ENCODE measurements at places on chromosomes 7 and 10.

GRCh38 chr10:126187399-126187798 is 200.9 kb downstream of the ADAM12 start:
- DNase-seq = no peak

- DNase-seq = no peak
These were observed 54.5 kb downstream of the GBF1 start for GRCh38 chr10:102299873-102300272.

GRCh38 chr10:131933016-131933695 is 32.3 kb downstream of the PPP2R2D start:
- no peak for DNase-seq

DNA sequence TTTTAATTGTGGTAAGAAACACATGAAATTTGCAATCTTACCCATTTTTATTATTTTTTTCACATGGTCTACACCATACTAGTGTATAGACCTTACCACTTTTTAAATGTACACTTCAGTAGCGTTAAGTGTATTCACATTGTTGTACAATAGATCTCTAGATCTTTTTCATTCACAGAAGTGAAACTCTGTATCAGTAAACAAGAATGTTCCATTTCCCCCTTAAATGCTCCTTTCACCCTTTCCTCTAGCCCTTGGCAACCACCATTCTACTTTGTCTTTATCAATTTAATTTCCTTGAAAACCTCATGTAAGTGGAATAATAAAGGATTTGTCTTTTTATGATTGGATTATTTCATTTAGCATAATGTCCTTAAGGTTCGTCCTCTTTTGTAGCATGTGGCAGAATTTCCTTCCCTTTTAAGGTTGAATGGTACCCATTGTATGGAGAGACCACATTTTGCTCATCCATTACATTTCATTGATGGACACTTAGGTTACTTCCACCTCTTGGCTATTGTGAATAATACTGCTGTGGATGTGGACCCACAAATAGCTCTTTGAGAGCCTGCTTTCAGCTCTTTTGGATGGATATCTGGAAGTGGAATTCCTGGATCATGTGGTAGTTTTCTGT is 45.7 kb downstream of the SNX10 start:
- no peak for DNase-seq
